Cerebellar nuclear complex (tissue), 1 donor: ENCODE measurements at places on chromosomes 16 and 17.
A peak's percentile ranks its signal among the peaks of the same experiment; 100 is the strongest.

- no peak for DNase-seq
Observed at GRCh38 chr16:23584186-23585076, 11.7 kb downstream of the NDUFAB1 start.

GRCh38 chr17:28398280-28398981, 7.6 kb downstream of the SLC46A1 start:
- no peak for DNase-seq

DNA sequence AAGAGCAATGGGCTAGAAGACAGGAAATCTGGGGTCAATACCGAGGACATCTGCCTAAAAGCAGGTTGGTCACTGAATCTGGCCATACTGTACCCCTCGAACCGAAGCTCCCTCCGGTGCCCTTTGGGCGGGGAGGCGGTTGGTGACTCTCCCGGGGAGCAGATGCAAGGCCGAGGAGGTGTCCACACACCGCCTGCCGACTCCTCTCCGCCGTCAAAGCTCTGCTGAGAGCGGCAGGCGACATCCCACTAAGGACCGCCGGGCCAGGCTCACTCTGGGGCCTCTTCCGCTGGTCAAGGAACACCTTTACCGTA, 458 bp downstream of the ZNF200 start:
- DNase-seq, result no peak

GRCh38 chr17:50659179-50659578, 24.5 kb downstream of the ABCC3 start:
- DNase-seq, result no peak

GRCh38 chr16:80019395-80019794, 418.9 kb upstream of the MAF start:
- DNase-seq, result no peak

- no peak for DNase-seq
Observed at GRCh38 chr16:8971416-8971815, 7.7 kb upstream of the USP7 start.

DNA sequence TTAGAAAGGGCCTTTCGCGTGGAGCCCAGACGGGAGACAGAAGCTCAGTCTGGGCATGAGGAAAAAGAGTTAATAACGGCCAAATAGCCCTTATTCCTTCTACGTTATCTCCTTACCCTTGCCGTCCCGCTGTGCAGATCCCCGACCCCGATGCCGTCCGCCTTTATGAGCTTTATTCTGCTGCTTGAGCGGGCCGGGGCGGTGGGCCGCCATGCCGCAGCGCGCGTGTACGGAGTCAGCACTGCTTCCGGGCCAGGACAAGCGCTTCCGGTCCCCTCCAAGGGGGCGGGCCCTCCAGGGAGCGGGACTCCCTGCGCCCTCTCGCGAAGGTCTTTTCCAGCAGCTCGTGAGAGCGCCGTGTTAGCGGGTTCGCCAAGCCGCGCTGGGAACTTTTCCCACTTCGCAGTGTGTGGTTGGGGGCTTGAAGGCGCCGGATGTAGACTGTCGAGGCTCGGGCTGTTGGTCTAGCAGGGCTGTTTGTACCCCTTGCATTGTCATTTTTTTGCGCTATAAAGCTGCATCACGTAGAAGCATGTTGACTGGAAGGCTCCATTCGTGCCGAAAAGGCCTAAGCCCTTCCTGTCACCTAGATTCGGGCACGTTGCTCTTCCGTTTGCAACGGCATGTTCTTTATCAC, at the start of gene TSR1:
TSS of gene TSR1 (minus strand) at position 243 of the 637 bp plus-strand sequence. CDS start at position 213, 30 bp downstream.
- DNase-seq, result peak; percentile 30

DNA sequence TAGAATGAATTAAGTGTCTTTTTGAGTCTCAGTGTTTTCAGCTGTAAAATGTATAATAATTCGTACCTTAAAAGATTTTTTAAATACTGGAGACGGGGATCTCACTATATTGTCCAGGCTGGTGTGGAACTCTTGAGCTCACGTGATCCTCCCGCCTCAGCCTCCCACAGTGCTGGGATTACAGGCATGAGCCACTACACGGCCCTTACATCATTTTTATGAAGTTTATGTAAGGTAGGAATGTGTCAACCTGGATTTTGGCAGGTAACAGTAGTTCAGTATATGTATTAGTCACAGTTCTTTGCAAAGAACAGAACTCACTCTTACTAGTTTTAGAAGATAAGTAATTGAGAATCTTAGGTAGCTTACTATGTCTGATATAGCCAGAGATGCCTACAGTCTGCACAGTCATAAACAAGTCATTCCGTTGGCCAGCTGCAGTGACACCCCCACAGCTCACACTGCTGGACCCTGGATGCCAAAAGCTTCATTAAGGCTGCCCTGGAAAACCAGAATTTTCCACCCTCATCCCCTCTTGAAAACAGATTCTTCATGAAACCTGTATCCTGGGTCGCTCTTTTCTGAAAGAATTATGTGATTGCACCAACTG, 583 bp upstream of the COX6A2 start:
- DNase-seq, result no peak

DNA sequence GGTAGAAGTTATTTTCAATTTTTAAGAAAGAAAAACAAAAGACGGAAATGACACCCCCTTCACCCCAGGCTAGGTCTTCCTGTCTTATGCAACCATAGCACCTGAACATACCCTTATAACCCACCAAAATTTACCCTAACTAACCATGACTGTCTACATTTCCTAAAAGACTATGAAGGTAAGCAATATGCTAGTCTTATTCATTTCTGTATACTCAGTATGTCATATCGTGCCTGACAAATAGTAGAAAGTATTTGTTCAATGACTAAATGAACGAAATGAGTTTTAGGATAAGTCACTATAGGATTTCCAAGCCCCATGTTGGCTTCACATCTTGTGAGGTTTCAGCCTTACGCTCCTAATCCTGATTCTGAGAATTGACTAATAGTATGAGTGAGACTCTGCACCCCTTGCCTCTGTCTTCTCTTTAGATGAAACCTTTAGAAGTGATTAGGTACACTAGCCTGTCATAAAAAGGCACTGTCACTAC, 6.5 kb downstream of the ADAT1 start:
- DNase-seq, result no peak

GRCh38 chr17:50093807-50094206, 1.3 kb upstream of the PDK2 start:
- no peak for DNase-seq
